ENCODE measurements at places on chromosomes 3 and 15. TPM values are rescaled to one million over a fixed set of nuclear protein-coding genes. Genes with fewer than 3 reads are reported as not detected.

The ATP8B4 gene
- total RNA-seq: 0.39 TPM

DNA sequence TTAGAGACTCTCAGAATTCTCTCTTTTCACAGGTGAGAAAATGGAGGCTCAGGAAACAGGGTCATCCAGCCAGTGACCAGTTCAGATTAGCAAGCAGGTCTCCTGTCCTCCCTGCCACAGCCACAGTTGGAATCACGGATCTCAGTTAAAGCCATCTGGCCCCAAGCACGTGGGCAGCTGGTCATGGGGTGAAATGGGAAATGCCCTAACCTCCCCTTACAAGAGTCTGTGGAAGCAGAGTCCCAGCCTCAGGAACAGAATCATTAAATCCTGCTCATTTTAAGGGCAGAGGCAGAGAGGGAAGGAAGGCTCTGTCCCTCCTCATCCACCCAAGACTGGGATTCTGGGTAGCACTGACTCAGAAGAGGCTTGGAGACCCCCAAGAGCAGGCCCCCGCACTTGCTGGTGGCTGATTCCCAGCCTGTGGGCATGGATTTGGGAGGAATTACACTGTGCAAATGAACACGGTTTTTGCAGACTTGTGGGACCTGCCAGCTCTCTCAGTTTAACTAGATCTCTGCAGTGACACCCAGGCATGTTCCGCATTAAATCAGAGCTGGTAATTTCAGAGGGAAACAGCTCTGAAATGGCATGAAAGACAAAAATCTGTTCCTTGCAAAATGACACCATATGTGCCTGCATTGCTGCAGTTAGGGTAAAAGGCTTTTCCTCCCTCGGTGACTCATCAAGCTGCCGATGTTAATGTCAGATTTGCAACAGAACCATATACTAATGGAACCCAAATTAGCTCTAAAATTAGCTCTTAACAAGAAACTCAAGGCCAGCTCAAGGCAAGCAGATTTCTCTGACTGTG, 89.0 kb downstream of the BDH1 start:
- DNase-seq: peak; percentile 77

DNA sequence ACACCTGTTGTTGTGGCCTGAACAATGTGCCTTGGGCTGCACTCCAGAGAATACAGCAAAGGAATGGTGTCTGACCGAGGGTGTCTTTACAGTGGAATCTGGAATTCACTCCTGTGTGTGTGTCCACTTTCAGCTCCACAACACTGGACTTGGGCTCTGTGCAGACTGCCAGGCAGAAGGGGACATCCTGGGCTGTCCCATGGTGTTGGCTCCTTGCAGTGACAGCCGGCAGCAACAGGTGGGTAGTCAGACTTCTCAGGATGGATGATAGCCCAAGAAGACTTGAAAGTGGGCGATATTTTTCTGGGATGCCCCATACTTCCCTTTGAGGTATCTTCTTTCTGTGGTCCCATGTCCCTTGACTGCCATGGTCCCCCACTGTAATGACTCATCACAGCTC, 45.0 kb downstream of the DPH3 start:
- no peak for DNase-seq

DNA sequence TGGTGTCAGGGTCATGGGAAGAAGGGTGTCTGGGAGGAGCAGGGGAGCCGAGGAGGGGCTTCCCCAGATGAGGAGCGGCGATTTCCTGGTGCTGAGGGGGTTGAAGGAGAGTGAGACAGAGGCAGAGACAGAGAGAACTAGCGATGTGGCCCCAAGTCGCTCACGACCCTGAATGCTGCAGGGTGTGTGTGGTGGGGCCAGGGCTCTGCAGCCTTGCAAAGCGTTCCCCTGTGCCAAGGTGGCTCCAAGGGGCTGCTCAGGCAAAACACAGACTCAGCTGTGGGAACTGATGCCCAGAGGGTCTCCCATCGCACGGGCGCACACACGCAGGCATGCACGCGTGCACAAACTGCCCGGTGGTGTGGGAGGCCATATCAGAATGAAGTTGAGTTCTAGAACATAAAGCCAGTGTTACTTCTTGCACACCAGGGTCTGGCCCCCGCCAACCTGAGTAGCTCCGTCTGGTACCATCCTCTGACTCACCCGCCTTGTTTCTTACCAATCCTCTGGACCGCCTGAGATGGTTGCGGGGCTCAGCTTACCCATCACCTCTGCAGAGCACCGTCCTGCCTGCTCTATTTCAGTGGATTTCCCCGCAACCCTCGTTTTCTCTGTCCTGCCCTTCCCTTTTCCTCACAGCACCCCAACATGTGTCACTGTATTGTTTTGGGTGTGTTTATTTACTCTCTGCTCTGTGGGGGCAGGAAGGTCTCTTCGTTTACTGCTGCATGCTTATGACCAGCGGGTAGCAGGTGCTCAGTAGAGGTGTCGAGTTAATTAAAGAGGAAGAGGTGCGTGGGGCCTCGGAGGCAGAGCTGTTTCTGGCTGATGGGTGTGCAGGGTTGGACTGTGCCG, 4.5 kb downstream of the MELTF start:
- DNase-seq: no peak

DNA sequence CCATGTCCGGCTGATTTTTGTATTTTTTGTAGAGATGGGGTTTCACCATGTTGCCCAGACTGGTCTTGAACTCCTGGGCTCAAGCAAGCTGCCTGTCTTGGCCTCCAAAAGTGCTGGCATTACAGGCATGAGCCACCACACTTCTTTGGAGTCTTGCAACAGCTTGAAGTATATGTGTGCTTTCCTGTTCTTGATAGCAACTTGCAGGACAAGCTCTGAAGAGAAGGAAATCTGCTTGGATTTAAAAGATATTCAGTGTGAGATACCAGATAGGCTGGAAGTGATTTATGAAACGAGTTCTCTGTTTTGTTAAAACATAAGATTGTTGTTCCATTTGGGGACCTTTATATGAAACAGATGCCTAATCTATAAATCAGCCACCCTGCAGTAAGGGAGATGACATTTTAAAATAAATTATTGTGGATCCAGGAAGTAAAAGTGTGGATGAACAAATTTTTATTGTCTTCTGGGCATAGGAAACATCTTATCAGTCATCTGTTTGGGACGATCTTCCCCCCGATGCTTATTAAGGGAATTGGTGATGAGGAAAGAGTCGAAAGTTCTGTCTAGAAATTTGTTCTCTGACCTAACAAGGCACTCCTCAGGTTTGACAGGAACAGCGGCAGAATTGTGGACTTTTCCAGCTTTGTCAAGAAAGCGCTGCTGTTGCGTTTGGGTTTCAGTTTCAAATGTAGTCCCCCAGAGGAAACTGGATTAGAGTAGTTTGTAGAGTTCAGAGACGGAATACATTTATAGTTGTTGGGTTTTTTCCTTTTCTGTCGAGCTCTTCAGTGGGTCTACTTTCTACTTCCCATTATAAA, 53.7 kb upstream of the MAGI1 start:
- no peak for DNase-seq

DNA sequence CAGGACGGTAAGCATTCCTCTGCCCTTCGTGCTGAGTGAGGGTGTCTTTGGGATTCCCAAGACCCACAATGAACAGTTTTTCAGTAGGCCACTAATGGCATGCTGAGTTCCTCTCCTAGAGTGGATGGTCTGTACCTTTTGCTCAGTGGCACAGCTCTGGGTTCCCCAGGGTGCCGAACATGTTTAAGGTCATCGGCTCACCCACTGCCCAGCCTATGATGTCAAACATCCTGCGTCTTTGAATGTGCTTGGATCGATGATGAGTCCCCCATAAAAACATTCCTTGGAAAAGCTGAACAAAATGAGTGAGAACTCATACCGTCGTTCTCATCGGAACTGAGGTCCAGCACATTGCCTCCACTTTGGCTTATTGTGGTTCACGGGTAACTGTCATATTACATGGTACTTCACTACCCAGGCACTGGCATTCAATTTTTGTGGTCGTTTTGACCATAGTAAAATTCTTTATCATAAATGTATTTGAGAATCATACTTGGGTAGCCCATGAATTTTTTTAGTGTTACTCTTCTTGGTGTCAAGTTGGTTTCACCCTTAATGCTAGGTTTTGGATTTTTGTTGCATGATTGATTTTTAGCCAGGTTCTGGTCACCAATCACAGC, 118.2 kb downstream of the SNRPN start:
- DNase-seq: no peak

Measured in HFFc6 (cell line).